Tibial nerve (tissue), 4 donors: ENCODE measurements at places on chromosomes 6 and 20.

DNA sequence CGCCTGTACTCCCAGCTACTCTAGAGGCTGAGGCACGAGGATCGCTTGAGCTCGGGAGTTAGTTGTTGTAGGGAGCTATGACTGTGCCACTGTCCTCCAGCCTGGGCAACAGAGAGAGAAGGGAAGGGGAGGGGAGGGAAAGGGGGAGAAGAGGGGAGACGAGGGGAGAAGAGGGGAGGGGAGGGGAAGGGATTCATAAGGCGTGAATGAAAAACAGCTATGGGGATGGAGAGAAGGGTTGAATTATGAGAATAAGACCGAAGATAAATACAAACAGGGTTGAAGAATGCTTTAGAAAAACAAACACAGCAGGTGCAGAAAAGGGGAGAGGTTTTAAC lies 106.0 kb downstream of the TRIM27 start:
- no peak for DNase-seq

GRCh38 chr6:67952948-67953347 lies 682.1 kb upstream of the ADGRB3 start:
- DNase-seq, result no peak

DNA sequence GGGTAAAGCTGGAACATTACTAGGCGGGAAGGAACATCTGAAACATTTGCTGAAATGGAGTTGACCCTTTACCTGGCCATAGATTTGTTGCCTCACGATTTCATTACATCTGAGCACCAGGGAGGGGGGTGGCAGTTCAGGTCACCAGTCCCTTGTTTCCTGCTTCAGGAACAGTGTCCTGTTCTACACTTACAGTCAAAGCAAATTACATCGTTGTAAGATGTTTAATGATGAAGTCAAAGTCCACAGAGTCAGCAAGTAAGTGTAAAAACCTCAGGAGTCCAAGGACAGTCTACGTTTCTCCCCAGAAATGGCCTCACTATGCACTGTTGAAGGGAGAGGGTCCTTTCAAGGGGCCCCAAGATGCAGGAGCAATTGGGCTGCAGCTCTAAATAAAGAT lies 8.9 kb upstream of the MICB start:
- no peak for DNase-seq

- no peak for DNase-seq
Observed at GRCh38 chr6:111757342-111757741, 115.9 kb downstream of the FYN start.

DNA sequence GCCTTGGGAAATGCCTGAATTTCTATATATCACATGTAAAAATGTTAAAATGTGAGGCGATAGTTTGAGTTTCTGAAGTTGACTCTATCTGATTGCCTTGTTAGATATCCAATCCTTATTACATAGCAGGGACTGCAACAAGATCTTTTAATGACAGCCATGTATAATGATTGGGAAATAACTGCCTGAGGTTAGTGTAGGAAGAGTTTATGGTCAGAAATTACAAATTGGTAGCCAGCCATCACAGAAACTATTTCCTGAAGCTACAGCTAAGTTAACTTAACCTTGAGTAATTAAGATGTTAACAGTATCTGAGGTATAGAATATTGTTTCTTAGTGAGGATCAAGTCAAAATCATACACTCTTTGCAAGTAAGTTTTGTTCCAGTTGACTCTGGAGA lies 41.0 kb downstream of the AKIRIN2 start:
- DNase-seq, result no peak

DNA sequence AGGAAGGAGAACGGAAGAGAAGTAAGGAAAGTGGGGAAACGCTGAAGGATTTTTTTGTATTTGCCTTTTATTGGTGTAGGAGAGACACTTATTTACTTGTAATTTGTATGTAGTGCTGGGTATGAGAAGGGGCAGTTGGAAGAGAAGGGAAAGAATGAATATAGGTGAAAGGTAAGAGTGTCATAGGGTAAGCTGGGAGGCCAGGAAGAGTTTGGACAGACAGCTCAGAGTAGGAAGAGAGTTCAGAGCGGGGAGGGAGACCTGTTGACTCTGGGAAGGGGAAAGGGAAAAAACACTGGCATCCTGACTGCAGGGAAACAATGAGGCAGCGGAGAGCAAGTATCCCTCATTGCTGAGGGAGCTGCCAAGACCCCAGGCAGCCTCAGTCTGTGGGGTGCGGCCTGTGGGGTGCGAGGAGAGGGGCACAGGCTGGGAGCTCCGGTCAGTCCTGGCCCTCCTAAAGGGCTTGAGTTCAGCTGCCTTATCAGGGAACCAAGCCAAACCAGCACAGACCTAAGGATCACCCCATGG lies 3.1 kb downstream of the TRAF3IP2 start:
- no peak for DNase-seq

- DNase-seq, result no peak
Observed at GRCh38 chr6:30882759-30883684, 1.3 kb upstream of the DDR1 start.

GRCh38 chr6:166626177-166627032 lies 646 bp downstream of the RPS6KA2 start:
- peak; percentile 35 for DNase-seq

DNA sequence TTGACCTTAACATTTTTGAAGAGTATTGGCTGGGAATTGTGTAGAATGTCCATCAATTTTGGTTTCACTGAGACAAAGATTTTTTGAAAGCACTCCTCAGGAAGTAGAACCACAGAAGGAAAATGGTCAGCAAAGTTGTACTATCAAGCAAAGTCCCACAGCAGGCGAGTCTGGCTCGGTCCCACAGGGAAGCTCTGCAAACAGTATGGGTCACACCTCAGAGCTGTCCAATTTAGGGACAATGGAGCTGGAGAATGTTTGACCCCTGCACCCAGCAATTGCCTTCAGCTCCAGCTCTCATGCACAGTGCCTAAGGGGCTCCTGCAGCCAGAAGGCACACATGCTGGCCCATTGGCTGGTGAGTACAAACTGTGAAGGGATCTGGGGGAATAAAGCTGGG lies 147.0 kb downstream of the MAFB start:
- DNase-seq, result no peak
